ENCODE measurements at places on chromosomes 3 and 15.

- no peak for DNase-seq
Observed at GRCh38 chr3:180274536-180274935, 237.8 kb upstream of the PEX5L start.

GRCh38 chr3:151726016-151726415, 7.7 kb upstream of the AADACL2 start:
- no peak for DNase-seq

DNA sequence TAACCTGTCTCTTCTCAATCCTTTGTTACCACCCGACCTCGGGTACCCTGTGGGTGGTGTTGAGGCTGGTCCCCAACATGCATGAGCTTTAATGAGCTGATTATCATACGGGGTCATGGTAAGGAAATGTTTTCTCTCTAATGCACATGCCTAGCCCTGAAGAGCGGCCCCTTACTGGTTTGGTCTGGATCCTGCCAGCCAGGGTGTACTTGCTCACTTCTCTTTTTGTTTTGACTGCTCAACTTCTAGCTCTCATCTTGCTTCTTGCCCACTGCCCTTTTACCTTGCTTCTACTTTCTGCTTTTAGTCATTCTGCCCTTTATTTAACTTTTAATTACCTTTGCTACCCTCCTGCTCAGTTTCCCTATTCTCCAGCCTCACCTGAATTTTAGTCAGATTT, 44.3 kb upstream of the ACAD9 start:
- no peak for DNase-seq

DNA sequence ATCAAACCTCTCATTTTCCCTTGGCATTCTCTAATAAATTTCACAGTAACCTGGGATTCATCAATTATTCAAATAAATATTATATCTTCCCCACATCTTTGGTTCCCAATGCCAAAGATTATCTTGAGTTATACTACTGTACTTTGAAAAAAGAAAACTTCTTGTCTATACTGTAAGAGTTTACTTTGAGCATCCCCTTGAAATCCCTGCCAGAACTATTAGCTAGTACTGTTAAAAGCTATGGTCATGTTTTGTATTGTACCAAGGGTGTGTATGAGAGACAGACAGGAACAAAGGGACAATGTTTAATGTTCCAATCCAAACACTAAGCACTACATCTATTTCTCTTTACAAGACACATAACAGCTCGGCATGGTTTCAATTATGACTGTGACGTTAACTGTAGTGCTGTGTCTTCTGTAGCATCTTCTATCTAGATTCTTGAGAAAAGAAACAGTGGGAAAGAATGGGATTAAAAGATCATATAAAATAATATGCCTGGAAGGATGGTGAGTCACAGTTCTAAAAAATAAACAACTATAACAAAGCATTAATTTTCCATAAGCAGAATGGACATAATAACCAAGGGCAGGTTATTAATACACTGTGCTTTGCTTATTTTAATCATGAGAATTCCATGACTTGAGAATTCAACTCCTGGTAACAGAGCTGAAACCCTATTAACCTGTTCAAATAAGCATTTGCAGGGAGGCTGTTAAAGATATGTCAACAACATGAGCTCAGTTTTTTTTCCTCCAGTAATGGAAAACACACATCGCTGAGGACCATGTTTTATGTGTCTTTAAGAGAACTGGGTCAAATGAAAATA, 71.1 kb downstream of the ALDH1A2 start:
- DNase-seq = no peak

DNA sequence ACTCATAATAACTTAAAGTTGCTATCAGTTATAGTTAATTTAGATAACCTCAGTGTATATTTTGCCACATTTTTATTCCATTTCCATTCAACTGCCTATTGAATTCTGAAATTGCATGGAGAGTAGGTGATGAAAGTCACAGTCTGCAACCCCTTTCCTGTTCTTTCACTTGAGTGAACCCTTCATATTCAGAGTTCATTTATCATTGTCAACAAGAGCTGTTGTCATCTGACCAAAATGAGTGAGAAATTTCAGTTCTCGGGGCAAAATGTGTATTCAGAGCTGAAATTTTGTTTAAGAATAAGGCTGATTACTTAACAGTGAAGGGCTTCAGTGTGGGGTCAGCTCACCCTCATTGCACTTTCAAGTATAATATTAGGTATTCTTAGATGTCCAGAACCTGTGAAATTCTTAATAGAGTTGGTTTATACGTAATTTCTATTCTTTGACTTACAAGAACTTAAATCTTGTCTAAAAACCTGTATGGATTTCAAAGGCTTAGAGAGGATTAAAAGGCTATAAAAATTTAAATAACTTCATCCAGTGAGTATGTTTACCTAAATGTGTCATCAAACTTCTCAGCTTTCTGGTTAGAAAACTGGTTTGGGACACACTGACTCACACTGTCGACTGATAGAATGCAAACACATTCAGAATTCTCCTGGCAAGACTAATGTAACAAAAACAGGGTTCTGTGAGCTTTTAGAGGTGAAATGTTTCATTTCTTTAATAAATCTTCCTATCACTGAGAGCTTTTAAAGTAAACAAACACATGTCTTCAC, 92.2 kb downstream of the CMSS1 start:
- DNase-seq = no peak

DNA sequence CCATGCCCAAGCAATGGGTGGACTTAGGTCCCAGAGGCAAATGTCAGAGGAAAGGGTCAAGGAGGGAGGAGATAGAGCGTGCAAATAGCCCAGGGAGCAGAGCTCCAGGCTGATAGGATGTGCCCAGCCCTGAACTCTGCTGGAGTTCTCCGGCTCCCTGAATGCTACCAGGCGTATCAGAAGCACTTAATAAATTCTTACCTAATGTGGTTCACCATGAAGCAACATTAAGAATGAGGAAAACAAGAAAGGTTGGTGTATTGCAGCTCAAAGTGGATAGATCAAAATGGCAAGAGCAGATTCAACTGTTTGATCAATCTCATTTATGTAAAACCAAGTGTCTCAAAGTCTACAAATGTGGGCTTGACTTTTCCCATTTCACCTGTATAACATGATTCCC, 38.3 kb downstream of the PXYLP1 start:
- no peak for DNase-seq

DNA sequence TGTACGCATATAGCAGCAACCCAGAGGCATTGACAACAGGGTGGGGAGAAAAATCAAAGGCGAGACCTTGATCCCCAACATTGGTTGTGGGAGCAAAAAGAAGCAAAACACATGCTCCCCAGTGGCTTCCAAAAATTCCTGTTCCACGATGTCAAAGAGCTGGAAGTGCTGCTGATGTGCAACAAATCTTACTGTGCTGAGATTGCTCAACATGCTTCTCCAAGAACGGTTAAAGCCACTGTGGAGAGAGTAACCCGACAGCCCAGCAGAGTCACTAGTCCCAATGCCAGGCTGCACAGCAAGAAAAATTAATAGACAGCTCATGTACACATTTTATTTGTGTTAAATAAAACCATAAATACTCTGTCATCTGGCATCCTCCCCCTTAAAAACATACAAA, 179.9 kb upstream of the PFN2 start:
- no peak for DNase-seq
